H1 (cell line): ENCODE measurements at places on chromosomes 3 and 15. TPM values are rescaled to one million over a fixed set of nuclear protein-coding genes. Genes with fewer than 3 reads are reported as not detected.

The A4GNT gene
- total RNA-seq = not detected in 2 replicates

DNA sequence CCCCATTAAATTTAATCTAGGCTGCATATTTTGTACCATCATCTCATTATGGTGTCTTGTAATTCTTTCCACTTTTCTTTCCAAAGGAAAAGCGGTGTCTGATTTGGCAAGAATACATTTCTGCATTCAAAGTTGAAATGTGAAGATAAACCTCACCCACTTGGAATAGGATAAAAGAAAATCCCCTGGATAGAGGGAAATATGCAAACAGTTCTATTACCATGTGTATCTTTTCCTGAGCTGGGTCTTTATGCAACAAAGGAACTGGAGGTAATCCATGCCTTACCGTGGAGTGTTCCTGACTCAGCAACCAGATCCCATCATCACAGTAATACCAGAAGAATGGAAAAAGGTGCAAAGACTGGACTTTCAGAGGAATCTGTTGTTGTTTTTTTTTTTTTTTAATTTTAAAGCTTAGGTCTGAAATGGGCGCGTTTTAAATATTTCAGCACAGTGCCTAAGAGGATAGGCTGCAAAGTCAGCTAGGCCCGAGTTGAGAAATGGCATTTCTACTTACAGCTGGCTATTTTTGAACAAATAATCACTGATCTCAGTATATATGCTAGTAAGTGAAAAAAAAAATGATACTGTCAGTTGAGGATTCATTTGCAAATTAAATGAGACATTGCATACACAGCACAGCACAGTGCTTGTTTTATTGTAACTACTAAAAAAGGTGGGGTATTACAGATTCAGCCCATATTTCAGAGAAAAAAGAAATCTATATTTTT lies 55.5 kb upstream of the ADAMTS9 start:
- H3K27ac ChIP-seq = no peak overlapping the region
- DNase-seq = no peak
- H3K4me3 ChIP-seq = no peak overlapping the region
- peaks cover 5% of the 10 kb centered on the region; the same call in 1 of the 2 replicates for H3K4me1 ChIP-seq

The KY gene
- not detected in 2 replicates for total RNA-seq

The GOLGA8J gene
- not detected in 2 replicates for total RNA-seq

GRCh38 chr3:1661839-1662238 lies 436.8 kb upstream of the CNTN4 start:
- H3K4me3 ChIP-seq = no peak overlapping the region
- no peaks in the 10 kb centered on the region for H3K4me1 ChIP-seq
- no peaks in the 10 kb centered on the region for H3K27me3 ChIP-seq
- no peaks in the 10 kb centered on the region for H3K36me3 ChIP-seq
- H3K27ac ChIP-seq = no peak overlapping the region
- DNase-seq = no peak

- no peaks in the 10 kb centered on the region for H3K4me1 ChIP-seq
- no peaks in the 10 kb centered on the region for H3K36me3 ChIP-seq
- H3K4me3 ChIP-seq = no peak overlapping the region
- H3K27me3 ChIP-seq = no peaks in the 10 kb centered on the region
Measured at GRCh38 chr3:80114694-80115093, 346.9 kb upstream of the ROBO1 start.

GRCh38 chr3:179398574-179399231 lies 51.2 kb downstream of the MFN1 start:
- H3K27me3 ChIP-seq = no peaks in the 10 kb centered on the region
- peaks cover 6% of the 10 kb centered on the region for H3K4me1 ChIP-seq
- no peaks in the 10 kb centered on the region for H3K36me3 ChIP-seq
- no peak overlapping the region for H3K27ac ChIP-seq

The ZMYND10 gene
- total RNA-seq = 0.54 and 0.56 TPM in 2 replicates

- no peaks in the 10 kb centered on the region for H3K36me3 ChIP-seq
- H3K4me1 ChIP-seq = no peaks in the 10 kb centered on the region
- no peak overlapping the region for H3K27ac ChIP-seq
- no peak for DNase-seq
Measured at GRCh38 chr3:30368978-30369377, 237.4 kb upstream of the TGFBR2 start.

The ADGRG7 gene
- not detected in 2 replicates for total RNA-seq

GRCh38 chr3:165984589-165984988 lies 147.4 kb upstream of the BCHE start:
- no peak for DNase-seq
- H3K4me3 ChIP-seq = peak overlapping the region; percentile 20; the same call in 1 of the 2 replicates
- H3K4me1 ChIP-seq = peaks cover 6% of the 10 kb centered on the region; the same call in 1 of the 2 replicates
- H3K27ac ChIP-seq = no peak overlapping the region

DNA sequence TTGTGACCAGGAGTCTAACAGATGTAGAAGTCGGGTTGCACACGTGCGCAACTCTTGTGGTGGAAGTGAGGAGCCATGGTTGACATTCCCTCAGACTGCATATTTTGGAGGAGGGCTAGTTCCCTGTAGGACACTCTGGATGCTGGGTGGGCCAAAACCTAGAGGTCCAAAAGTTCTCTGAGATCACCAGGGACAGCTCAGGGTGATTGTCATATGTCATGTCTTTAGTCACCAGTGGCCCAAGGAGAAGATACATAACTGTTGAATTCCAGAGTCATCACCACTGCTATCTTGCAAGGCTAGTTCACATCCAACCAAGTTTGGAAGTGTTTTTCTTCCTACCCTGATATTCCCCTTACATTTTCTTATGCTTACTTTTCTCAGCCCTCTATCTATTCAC lies 95.2 kb upstream of the C3orf80 start:
- no peak overlapping the region for H3K27ac ChIP-seq
- no peaks in the 10 kb centered on the region for H3K4me1 ChIP-seq
- H3K27me3 ChIP-seq = no peaks in the 10 kb centered on the region
- no peak for DNase-seq
